Adrenal gland (tissue), 19 donors: ENCODE measurements at places on chromosomes 3 and 15. TPM values are rescaled to one million over a fixed set of nuclear protein-coding genes. Genes with fewer than 3 reads are reported as not detected.

DNA sequence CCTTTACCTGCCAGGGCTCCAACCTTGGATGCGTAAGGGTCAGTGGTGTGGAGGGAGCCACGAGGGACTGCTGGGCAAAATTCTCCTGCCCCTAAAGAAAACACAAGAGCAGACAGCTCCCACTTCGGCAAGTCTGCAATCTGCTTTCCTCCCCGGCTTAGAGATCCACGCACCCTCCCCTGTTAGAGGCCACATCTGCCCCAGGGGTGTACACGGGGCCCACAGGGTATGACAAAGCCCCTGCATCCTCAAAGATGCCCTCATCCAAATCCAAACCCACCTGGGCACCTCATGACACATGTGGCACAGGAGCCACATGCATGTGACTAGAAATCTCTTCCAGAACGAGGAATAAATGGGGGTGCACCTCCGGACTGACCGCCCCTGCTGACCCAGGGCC is 25.5 kb downstream of the ZXDC start:
- peak; percentile 37 for DNase-seq

CCR3 gene
- 0.07 TPM for polyA plus RNA-seq

DNA sequence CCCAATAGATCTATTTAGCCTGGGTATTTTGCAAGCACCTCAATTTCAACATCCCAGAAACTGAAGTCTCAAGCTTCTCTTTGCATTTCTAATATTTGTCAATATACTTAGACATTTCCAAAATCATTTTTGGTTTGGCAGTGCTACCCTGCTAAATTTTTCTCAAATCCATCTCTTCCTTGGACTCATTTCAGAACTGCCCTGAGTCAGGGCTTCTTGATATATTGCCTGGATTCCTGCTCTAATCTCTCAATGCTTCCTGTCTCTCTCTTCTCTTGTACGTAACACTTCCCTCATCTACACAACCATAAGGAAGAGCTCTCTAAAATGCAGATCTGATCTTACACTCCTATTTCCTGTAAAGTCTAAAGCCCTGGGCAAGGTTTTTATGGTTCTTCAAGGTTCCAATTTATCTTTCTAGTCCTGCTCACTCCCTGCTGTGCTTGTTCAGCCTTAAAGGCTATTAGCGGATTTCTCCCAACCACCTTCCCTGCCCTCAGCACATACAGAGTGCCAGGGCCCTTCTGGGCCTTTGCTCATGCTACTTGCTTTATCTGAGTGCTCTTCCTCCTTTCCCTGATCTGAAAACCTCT is 53.0 kb upstream of the MME start:
- no peak for DNase-seq

- no peak for DNase-seq
Observed at GRCh38 chr3:72043204-72044133, 258.5 kb upstream of the PROK2 start.

GRCh38 chr3:190767851-190768250 is 94.6 kb downstream of the GMNC start:
- no peak for DNase-seq

TF gene
- polyA plus RNA-seq, result 12.3 TPM

ARPP19 gene
- 172 TPM for polyA plus RNA-seq

GRCh38 chr15:60394689-60395097 is 3.1 kb downstream of the ANXA2 start:
- DNase-seq, result no peak

DNA sequence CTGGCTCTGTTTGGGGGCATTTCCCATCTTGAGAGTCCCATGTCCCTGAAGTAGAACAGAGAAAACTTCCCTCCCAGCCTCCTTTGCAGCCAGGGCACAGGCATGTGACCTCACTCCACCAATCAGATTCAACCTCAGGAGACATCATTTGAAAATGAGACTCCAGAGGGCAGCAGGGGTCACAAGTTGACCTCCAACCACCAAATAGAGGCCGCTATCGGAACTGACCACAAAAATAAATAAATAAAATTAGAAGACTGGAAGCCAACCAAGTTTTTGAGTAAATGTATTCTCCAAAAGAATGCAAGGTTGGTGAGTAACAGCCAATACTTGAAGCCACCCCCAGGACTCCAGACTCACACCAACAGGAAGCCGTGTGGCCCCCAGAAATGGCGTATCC is 106.5 kb downstream of the CHSY1 start:
- no peak for DNase-seq

PIF1 gene
- polyA plus RNA-seq, result 0.33 TPM

- DNase-seq, result no peak
Observed at GRCh38 chr3:157494581-157495281, 8.5 kb downstream of the VEPH1 start.

NUP210 gene
- 8.6 TPM for polyA plus RNA-seq

DNA sequence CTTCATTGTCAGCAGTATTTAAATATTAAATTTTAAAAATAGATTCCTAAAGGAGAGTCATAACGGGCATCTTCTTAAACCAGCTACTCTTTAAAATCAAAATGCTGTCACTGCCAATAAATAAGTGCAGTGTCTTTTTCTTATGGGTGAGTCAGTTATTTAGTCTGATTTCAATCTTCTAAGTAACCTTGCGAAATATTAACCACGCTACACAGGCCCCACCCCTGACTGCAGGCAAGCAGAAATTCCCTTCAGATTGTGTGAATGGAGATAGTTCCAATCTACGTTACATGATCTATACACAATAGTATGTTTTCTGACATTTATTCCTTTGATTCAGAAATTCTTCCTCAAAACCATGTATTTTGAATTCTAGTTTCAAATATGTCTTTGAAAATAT is 141.5 kb downstream of the GADL1 start:
- DNase-seq, result peak; percentile 43

PRSS50 gene
- polyA plus RNA-seq, result 0.20 TPM

DNA sequence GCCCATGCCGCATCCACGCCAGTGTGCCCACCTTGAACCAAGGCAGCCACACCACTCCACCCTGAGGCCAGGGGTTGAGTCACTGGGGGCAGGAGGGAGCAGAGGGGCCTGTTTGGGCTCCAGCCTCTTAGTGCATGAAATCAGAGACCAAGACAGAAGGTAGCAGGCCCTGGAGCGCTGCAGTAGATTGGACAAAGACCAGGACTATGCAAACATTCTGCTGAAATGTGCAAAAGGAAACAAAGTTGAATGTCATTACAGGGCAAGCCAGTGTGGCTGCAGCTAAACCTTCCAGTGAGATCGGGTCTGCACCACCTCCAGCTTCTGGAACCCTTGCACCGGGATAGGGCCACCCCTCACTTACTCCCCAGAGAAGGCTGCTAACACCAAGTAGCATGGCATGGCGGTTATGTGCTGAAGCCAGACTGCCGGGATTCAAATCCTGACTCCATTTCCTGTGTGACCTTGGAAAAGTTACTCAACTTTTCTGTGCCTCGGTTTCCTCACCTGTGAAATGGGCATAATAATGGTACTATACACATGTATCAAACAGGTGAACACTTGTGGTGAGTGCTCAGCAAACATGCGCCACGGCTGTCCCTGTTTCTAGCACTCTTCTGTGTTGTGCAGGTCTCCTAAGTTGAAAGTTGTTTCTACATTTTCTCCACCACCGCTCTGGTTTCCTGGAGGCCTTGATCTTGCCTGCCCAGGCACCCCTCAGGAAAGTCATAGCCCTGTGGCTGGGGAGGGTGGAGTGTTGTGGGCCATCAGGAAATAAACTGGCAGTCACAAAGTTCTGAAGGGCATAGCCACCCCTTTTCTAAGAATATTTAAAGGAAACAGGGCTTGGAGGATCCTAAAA is 25.0 kb upstream of the GP9 start:
- no peak for DNase-seq

MUC20 gene
- polyA plus RNA-seq, result 20.2 TPM

HYAL2 gene
- 147 TPM for polyA plus RNA-seq

DNA sequence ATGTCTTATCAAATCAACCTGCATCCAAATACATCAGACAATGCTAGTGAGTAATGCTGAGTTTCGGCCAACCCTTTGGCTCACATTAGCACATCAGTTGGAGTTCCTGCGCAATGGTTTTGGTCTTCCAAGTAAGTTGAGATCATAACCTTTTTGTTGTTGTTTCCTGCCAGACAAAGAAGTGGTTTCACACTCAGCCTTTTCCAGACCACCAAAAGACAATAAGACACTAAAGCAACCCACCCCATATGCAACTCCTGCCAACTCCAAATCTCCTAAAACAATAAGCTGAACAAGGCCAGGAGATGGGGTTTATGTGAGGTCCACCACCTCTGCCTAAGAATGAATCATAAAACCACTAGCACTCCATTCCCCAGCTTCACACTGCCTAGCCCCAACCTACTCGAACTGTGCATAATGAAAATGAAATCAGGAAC is 177.0 kb downstream of the ERC2 start:
- no peak for DNase-seq

DNA sequence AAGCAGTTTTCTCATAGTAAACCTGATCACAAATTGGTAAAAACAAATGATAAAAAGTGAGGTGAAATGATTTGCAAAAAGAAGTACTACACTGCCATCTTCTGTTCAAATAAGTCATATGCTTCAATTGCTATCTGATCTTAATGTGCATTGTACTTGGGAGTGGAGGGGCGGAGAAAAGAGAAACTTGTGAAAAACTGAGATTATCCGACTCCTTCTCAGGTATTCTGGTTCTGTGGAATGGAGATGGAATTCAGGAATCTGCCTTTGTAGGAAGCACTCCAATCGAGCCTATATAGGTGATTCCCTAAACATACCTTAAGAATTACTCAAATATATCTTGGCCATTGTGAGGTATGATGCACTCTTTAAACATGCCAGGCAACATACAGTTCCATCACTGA is 180.6 kb downstream of the CHL1 start:
- no peak for DNase-seq

- no peak for DNase-seq
Observed at GRCh38 chr15:55250941-55251340, 38.7 kb downstream of the RAB27A start.

ZNF80 gene
- not detected for polyA plus RNA-seq

- no peak for DNase-seq
Observed at GRCh38 chr3:16140116-16140893, 34.2 kb upstream of the GALNT15 start.

SLC9C1 gene
- polyA plus RNA-seq, result not detected

GRCh38 chr3:29577250-29577649 is 296.4 kb downstream of the RBMS3 start:
- DNase-seq, result peak; percentile 10

DNA sequence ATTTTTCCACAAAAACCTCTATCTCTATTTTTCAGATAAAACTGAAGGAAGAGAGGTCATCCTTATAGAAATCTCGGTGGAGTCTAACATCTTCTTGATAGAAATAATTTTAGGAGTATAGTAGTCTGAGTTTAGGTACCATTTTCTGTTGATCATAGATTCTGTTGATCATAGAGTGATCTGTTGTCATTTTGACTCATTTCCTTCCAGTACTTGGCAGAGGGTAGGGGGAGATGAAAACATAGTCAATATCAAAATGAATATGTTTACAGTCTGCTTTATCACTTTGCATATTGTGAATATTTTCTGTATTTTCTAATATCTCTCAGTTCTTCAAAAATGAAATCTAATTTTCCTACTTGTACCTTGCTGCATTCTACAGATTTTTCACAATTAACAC is 353.4 kb downstream of the FEZF2 start:
- DNase-seq, result no peak

GRCh38 chr15:74830868-74831267 is 4.4 kb downstream of the CPLX3 start:
- DNase-seq, result no peak

DNA sequence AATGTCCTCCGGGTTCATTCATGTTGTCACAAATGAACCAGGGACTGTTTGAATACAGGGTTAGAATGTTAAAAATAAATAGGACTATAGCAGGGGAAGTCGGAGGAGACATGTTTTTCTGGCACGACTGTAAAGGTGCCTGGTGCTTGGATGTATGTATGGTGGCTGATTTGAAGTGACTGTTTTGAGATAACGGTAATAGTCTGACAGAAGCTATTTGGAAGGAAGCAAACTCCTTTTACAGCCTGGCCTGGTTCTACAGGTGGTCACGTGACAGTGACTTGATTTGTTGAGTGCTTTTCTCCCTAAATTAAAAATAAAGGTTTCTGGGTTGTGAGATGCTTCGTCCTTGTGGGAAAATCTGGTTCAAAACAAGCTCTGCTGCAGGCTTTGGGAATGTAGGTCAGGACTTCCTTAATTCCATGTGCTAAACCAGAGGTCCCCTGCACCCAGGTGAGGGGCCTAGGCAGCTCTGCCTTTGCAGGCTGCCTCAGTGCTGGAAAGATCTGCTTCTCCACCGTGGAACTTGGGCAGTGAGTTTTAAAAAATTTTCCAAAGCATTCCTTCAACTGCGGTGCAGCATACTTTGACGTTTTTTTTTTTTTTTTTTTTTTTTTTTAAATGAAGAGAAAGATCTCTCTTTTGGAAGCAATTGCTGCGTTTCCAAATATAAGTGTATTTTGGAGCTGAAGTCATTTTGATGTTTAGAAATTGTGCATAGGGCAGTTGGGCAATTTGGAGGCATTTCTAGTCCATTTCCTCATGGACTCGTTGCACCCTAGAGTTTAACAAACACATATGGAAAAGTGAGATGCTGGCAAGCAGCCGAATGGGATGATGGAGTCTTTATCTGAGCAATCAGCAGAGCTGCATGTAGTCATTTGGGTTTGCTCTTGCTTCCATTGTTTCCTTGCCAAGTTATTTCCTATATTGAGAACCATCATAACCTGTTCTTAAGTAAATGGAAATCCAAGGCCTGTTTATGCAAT is 30.9 kb downstream of the ITPR1 start:
- DNase-seq, result no peak

GRCh38 chr3:22594990-22595389 is 608.1 kb upstream of the UBE2E2 start:
- DNase-seq, result no peak

- DNase-seq, result peak; percentile 66
Observed at GRCh38 chr3:46934498-46935167, 41.9 kb downstream of the CCDC12 start.

- no peak for DNase-seq
Observed at GRCh38 chr3:193677734-193678133, 84.7 kb downstream of the OPA1 start.

DNA sequence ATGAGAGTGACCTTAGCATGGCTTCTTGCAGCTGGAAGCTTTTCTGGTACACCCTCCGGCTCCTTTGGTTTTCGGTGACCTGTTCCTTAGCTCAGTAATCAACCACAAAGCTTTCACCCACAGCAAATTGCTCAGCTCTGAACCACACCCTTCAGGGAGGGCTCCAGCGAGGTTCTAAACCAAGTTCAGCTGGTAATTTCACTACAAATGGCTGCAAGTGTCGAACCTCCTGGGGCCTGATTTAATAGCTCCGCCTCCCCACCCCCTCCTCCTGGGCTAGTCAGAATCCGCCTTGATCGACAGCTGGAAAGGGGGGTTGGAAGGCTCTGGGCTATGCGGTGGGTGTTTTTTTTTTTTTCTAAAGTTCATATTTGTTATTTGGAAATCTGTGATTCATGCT is 150.9 kb upstream of the MCTP2 start:
- DNase-seq, result no peak

GRCh38 chr15:68818769-68819494 is 1.8 kb downstream of the ANP32A start:
- DNase-seq, result peak; percentile 49

GRCh38 chr3:130834476-130834875 is 59.4 kb upstream of the ATP2C1 start:
- peak; percentile 67 for DNase-seq
